ENCODE measurements at places on chromosomes 16 and 17.

DNA sequence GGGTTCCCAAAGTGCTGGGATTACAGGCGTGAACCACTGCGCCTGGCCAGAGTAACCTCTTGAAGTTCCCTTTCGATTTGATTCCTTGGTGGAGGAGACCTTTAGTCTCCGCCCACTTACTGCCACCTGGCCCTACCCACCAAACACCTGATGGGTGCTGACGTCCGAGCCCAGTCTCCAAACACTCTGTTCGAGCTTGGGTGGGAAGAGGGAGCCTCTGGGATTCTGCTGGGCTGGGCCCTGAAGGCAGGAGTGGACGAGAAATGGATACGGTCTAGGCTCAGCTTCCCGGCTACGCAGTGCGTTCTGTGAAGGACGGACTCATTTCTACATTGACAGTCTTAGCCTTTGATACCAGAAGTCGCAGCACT is 870 bp upstream of the ITGA3 start:
- no peak for DNase-seq

DNA sequence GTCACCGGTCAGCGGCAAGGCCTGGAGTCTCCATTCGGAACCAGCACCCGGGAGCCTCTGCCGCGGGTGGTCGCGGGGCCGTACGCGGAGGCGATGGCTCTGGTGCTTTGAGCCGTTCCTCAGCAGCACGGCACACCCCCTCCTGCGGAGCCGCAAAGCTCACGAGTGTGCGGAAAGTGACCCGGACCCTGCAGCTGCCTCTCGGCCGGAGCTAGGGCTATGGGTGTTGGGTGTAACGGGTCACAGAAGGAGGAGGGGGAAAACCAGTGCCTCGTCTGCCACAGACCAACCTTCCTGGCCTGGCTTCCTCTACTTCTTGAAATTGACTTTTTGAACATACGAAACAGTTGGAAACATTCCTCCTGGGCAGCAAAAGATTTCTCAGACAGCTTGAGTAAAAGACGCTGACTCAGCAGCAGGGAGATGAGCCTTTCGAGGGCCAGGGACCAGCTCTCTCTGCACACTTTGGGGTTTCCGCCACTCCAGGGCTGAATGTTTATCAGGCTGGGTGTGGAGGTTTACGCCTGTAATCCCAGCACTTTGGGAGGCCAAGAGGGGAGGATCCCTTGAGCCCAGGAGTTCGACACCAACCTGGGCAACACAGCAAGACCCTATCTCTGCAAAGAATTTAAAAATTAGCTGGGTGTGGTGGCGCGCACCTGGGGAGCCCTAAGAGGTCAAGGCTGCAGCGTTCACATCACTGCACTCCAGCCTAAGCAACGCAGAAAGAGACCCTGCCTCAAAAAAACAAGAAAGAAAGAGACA is 26.4 kb upstream of the PITPNA start:
- DNase-seq, result no peak

GRCh38 chr16:48575471-48576050 is 34.4 kb downstream of the N4BP1 start:
- no peak for DNase-seq

DNA sequence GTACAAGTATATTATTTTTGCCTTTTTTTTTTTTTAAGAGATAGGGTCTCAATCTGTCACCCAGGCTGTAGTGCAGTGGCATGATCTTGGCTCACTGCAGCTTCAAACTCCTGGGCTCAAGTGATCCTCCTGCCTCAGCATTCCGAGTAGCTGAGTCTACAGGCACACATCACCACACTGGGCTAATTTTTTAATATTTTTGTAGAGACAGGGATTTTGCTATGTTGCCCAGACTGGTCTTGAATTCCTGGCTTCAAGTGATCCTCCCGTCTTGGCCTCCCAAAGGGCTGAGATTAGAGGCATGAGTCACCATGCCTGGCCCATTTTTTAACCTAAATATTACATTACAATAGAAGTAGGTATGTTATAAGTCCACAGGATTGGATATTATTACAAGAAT is 3.2 kb downstream of the TERB1 start:
- DNase-seq, result no peak

GRCh38 chr16:55506083-55506482 is 2.8 kb upstream of the LPCAT2 start:
- DNase-seq, result no peak

DNA sequence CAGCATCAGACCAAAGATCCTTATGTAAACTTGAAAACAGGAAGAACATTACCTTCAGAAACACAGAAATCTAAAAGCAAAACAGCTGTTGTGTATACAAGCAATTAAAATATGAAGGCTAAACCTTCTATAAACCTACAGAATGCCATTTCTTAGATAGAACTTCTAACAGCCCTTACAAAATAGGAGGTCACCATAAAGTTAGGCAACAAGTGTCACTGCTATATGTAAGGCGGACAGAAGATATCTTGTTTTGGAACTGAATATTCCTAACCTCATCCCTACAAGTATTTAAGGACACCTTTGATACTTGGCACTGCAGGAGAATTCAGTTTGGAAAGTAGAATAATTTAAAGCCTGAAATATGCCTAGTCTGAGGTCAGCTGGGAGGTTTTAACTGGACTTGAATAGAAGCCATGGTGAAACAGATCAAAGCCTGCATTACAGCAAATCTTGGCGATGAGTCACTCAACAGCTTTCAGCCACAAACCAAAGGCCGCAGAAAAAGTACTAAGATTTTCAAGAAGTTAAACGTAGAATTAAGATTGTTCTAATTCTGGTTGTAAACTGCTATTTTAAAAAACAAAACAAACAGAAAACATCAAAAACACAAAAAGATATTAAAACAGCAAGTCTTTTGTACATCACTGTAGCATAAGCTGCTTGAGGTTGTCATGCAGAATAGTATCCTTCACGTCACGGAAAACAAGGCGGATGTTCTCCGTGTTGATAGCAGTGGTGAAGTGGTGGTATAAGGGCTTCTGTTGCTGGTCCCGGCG is 42.7 kb downstream of the GNA13 start:
- no peak for DNase-seq

DNA sequence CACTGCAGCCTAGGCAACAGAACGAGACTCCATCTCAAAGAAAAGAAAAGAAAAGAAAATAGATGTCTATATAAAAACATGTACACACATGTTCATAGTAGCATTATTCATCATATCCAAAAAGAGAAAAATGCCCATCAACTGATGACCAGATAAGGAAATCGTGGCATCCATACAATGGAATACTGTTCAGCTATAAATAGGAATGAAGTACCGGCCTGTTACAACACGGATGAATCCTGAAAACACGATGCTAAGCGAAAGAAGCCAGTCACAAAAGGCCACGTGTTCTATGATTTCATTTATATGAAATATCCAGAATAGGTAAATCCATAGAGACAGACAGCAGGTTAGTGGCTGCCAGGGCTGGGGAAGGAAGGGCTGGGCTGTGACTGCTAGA is 65.8 kb downstream of the TBC1D16 start:
- no peak for DNase-seq

GRCh38 chr16:64532691-64533090 is 589.2 kb downstream of the CDH11 start:
- DNase-seq, result no peak

GRCh38 chr17:45231481-45232116 is 9.9 kb downstream of the FMNL1 start:
- no peak for DNase-seq

DNA sequence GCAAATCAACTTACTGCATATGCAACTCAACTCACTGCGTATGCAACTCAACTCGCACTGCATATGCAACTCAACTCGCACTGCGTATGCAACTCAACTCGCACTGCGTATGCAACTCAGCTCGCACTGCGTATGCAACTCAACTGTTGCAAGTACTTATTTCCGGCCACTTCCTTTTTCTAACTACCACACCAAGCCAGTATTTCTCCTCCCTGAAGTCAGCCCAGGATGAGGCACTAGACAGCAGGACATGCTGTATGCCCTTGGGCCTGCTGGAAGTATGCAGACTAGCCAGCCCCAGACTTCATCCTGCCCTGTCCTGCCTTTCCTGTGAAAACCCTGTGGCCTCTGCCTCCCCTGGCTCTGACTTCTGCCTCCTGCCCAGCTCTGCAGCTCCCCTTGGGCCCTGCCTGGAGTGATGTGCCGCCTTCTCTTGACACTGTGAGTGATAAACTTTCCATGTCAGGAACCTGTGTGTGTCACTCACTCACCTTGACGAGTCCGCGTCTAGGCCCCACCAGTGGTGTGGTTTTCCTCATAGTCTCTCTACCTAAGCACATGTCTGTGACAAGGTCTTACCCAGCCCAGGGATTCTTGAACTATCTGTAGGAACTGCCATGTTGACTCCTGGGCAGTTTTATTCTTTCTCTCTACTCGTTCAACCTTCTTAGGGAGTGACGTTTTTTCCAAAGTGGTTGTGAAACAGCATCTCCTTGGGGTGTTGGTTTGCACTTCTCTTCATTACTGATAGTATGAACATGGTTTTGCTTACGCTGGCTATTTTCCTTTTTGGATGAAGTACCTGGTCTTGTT is 16.4 kb downstream of the ZNF778 start:
- no peak for DNase-seq

DNA sequence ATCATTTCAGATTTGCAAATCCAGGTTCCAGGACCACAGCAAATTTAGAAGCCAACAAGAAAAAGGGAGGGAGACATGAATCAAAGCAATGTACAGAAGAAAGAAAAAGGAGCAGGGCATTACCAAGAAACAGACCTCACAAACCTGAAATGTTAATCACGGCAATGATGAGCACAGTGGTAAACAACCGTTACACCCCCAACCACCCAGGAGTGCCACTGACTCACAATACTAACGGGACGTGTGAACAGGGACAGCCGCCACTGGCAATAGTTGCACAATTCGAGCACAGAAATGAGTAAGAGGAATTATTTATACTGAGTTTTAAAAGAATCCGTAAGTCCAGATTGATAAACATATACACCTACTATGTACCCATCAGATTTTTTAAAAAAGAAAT is 13.8 kb downstream of the USP22 start:
- no peak for DNase-seq

GRCh38 chr16:11692651-11693050 is 24.4 kb downstream of the SNN start:
- DNase-seq, result peak; percentile 28

- peak; percentile 72 for DNase-seq
These were observed 1.9 kb downstream of the CEMP1 start for GRCh38 chr16:2529061-2529931.

DNA sequence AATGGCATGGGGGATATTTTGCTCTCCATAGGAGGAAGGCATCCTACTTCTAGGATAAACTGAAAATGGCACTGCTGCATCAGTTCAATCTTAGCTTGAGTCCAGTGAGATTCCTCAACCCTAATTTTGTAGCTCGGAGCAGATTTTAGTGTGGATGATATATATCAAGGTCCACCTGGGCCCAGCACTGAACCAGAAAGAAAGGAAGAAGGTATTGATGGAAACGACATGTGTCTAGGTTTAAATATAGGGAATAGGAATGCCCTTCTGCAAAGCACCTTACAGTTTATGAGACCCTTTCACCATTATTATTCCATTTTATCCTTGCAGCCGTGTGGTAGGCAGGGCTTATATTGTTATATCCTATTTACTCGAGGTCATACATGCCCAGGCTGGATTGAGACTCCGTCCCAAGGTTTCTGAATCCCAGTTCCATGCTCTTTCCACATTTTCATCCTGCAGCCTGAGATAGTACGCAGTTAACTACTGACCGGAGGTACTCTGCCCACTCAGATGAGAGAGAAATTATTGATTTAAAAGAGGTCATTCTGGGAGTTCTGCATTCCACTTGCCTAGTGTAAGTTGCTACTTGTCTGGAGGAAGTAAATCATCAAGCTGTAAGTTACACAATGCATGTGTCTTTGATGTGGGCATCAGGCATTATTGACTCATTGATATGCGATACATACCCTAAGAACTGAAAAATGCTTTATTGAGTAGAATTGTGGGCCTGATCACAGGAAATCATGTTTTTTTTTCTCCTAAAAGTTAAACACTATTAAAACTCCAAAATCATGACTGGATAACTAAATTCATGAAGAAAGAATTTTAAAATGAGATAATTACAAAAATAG is 10.1 kb downstream of the KRT39 start:
- no peak for DNase-seq

GRCh38 chr17:5921512-5922282 is 148.5 kb upstream of the WSCD1 start:
- DNase-seq, result no peak

- DNase-seq, result no peak
These were observed 16.5 kb downstream of the HAGH start for GRCh38 chr16:1810106-1810505.

- no peak for DNase-seq
These were observed 1.8 kb upstream of the CD300C start for GRCh38 chr17:74547736-74548135.

DNA sequence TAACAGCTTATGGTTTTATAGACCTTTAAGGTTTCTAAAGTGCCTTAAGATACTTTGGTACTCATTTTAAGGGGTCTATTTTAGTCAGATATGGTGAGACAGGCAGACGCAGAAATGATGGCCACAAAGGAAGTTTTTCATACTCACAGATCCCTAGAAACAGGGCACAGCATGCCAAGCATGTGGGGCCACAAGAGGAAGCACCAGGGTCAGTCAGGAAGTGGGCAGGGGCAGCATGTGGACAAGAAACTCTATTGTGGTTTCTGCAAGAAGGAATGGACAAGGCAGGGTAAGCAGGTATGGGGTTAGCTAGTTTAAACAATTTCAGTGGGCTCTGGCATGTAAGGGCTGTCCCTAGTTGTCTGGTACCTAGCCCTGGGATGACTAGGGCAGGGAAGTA is 8.5 kb downstream of the EFCAB3 start:
- no peak for DNase-seq

DNA sequence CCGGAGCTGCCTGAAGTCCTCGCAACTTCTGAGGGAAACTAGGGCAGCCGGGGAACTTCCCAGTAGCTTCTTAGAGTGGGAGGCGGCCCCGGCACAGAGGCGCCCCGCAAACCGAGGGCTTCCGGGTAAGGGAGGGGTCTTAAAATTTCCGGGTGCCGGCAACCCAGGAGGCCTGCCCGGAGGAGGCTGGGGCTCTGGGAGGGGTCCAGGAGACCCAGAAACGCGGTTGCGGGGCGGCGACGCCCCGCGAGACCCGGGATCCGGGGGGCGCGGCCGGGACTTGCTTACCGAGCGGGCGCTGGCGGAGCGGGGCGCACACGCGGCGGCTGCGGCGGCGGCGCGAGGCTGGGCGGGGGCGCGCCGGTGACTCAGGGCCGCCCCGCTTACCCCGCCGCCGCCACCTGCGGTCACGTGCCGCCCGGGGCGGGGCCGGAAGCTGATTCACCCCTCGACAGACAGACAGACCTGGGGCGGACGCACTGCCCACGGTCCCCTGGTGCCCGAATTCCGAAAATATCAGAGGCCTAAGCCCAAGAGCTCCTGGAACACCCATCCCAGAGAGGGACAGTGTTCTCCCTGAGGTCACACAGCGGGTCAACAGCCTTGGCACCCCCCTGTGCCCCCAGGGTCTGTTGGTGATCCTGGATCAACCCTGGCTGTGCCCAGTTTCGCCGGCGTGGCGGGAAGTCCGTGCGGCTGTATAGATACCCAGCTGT is at the start of gene FAM83G:
Gene FAM83G (minus strand): TSS at position 344 of the 716 bp plus-strand sequence. CDS start 723 bp downstream, outside the sequence.
- peak; percentile 82 for DNase-seq

GRCh38 chr16:29831490-29831889 is 11.2 kb downstream of the MVP start:
- no peak for DNase-seq
